Amygdala (tissue), 56 donors: ENCODE measurements at places on chromosomes 7 and 10.

- DNase-seq: no peak
Measured at GRCh38 chr10:121087129-121087528, 236.0 kb downstream of the WDR11 start.

- DNase-seq: no peak
Measured at GRCh38 chr10:662686-663465, 26.6 kb downstream of the DIP2C start.

DNA sequence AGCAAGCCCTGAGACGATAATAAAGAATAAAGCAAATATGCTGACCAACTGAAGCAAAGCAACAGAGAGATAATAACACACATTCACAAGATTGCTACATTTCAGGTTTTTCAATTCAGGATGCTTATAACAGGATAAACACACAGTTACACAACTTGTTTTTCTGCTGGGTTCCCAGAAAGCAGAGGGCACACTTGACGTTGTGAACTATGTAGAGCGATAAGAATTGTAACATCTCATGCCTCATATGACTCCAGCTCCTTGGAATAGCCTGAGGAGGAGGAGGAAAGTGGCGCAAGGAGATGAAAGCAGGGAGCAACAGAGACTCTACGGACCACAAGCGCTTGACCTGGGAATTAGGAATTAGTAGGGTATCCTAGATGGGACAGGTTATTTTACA is 201.7 kb downstream of the SKAP2 start:
- DNase-seq: no peak

- no peak for DNase-seq
Measured at GRCh38 chr7:16742547-16742946, 11.0 kb upstream of the TSPAN13 start.

- DNase-seq: no peak
Measured at GRCh38 chr10:11551916-11552602, 59.4 kb downstream of the USP6NL start.

DNA sequence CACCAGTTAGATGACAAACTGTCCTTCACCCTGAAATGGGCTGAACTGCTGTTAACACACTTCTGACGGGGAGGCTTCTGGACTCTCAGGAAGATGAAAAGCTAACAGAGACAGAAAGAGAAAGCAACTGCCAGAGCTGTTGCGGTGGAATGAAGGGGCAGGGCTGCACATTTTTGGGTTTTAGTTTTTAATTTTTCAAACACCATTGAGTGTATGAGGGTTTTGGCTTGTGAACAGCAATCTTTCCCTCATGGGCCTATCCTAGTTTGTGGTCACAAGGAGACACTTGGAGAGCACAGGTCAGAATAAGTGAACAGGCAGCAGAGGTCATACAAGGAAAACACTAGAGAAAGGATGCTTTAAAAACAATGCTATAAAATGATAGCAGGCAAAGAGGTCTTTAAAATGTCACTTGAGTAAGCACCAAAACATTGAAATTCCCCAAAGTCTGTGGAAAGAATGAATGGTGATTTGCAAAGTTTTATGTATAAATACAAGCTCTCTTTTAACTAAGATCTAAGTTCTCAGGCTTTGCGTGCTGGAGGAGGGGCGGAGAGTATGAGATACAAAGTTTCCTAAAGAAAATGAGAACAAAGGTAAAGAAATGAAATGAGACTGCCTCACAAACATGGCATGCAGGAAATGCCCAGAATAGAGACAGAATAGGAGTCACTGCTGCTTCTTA is 101.4 kb upstream of the GLI3 start:
- no peak for DNase-seq

DNA sequence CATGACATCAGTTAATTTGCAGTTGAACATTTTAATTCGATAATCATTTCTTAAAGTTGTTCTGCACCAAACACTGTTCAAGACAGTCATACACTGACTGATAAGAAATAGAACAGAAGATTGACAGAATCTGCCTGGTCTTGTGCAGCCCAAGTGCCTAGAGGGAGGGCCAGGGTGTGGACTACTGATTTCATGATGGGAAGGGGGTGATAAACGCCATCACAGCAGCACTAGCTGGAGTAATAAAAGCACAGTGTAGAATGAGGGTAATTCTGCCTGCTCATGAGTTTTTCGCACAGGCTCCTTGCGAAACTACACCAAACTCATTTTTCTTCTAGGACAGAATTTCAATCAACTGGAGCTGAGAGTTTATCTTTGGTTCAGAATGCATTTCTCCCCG is 270.1 kb downstream of the ARL4A start:
- DNase-seq: no peak

GRCh38 chr10:11793762-11794479 is 29.2 kb upstream of the PROSER2 start:
- DNase-seq: no peak

- no peak for DNase-seq
Measured at GRCh38 chr7:85185424-85186082, 1.3 kb downstream of the SEMA3D start.

DNA sequence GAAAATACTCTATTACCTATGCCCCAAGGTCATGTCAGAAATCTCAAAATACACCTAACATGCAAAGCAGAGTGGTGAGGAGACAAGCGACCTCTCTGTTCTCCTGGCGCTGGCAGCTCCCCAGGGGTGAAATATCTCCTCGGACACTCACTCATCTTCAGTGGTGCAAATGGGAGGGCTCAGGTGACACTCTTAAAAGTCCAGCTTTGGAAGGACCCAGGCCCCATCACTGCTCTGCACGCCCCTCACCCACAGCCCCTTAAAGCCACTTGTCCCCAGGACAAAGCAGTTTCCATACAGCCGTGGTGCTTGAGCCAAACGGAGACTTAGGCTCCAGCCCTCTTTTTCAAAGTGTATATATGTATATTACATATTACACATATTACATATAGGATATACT is 12.4 kb downstream of the PRKAG2 start:
- no peak for DNase-seq

DNA sequence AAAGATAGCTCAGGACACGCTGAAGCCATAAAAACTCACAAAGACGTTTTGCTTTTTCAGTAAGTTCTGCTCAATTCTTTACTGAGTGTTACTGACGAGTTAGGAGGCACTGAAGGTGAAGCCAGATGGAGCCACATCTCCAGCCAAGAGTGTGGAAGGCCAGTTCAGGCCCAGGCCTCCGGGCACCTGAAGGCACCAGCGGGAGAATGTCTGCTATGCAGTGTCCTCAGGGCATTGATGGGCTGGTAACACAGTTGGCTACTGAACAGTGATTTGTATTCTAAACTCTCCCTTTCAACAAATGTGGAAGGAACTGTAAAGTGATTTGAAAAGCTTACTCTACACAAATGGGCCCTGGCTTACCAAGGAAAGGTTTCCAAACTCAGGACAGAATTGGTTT is 64.8 kb upstream of the SVIL start:
- no peak for DNase-seq

GRCh38 chr7:108000875-108001763 is 1.8 kb downstream of the LAMB1 start:
- DNase-seq: no peak

GRCh38 chr7:87151729-87152111 is 533 bp upstream of the DMTF1 start:
- DNase-seq: no peak

DNA sequence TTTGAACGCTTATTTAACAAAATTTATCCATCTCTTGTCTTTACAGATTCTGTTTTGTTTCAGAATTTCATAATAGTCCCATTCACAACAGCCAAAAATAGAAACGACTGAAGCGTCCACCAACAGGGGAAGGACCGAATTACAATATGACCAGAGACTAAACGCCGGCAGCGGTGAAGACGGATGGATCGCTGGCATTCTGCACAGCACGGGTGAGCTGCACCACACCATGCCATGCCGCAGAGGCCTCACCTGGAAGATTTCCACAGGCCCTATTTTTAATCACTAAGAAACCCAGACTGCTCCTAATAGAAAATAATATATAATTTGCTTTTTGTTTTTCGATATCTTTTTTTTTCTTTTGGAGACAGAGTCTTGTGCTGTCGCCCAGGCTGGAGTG is 91.0 kb downstream of the ELFN1 start:
- DNase-seq: no peak

- no peak for DNase-seq
Measured at GRCh38 chr10:22158426-22158825, 59.4 kb downstream of the EBLN1 start.

DNA sequence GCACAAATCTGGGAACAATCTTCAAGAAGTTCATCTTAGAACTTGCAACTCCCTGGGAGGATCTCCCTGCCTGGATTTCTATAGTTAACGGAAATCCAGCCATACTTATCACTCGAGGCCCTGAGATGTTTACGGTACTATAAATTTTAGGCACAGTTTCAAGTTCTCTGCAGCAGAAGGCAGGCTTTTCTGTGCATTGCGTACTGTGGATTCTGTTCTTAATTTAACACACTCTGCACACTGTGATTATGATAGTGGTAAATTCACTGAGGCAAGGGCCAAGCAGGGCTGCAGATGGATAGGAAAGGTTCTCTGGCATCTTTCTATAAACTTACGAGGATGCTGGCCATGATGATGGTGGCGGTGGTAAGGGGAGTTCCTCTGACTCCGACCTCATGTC is 10.6 kb downstream of the INHBA start:
- no peak for DNase-seq

GRCh38 chr7:35905555-35905954 is 104.7 kb downstream of the SEPTIN7 start:
- DNase-seq: no peak
